ENCODE measurements at places on chromosomes 7 and 10.
A peak's percentile ranks its signal among the peaks of the same experiment; 100 is the strongest.

GRCh38 chr7:130882396-130882795 lies 148.4 kb upstream of the KLF14 start:
- DNase-seq = no peak

- DNase-seq = no peak
Observed at GRCh38 chr10:125093974-125094705, 66.2 kb downstream of the CTBP2 start.

GRCh38 chr10:50033481-50033880 lies 34.3 kb upstream of the WASHC2A start:
- DNase-seq = no peak

DNA sequence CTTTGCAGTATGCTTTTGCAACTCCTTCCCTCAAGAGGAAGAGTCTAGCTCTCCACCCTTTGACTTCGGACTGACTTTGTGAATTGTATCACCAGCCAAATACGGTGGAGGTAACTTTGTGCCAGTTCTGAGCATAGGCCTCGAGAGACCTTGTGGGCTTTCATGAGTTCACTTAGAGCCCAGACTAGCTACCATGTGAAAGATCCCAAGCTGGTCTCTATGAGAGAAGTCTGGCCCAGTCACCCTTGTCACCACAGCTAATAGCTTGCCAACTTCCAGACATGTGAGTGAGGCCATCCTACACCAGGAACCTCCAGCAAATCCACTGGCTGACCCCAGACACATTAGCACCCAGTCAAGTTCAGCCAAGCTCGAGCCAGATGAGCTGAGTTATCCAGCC lies 72.2 kb upstream of the EXOC4 start:
- DNase-seq = no peak

- DNase-seq = no peak
Observed at GRCh38 chr10:47440207-47440606, 43.7 kb downstream of the ANXA8 start.

DNA sequence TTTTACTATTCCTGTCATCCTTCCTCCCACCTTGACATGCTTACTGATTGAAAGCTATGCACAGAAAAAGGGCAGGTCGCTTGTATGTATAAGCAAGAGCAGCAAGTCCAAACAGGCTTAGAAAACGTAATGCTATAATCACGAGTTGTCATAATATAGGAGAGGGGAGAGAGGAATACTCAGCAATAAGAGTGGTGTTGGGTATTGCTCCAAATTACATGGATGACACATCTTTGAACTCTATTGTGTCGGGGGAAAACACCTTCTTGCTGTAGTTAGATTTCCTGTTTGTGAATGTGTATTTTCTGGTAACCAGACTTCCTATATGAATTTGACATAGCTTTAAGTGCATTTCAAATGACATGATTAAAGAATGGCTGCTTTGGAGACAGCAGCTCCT lies 7.5 kb downstream of the MET start:
- DNase-seq = peak; percentile 45

- peak; percentile 94 for DNase-seq
Observed at GRCh38 chr10:62426086-62426485, 51.9 kb downstream of the ZNF365 start.

- DNase-seq = no peak
Observed at GRCh38 chr7:107149863-107150262, 18.9 kb upstream of the HBP1 start.

GRCh38 chr7:3805151-3805550 lies 504.1 kb downstream of the SDK1 start:
- DNase-seq = no peak

DNA sequence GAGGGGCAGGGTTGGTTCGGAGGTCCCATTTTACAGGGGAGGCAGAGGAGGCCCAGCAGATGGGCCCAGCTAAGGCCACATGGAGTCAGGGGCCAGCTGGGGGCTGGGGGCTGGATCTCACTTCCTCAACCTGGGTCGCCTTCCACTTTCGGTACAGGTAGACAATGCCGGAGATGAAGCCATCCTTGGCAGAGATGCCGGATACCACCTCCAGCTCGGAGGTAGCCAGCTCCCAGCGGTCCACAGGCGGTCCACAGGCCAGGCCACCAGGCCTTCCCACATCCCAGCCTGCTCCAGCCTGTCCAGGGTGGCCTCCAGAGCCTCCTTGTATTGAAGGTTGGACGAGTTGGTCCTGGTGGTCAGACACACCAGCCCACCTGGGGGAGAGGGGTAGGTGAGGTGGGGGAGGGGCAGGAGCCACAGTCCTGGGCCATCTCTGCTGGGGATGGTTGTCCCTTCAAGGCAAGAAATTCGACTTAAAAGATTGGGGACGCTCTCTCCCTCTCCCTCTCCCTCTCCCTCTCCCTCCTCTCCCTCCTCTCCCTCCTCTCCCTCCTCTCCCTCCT lies 3.9 kb downstream of the CLDN4 start:
- DNase-seq = no peak

GRCh38 chr10:130215931-130216231 lies 79.7 kb downstream of the GLRX3 start:
- no peak for DNase-seq

DNA sequence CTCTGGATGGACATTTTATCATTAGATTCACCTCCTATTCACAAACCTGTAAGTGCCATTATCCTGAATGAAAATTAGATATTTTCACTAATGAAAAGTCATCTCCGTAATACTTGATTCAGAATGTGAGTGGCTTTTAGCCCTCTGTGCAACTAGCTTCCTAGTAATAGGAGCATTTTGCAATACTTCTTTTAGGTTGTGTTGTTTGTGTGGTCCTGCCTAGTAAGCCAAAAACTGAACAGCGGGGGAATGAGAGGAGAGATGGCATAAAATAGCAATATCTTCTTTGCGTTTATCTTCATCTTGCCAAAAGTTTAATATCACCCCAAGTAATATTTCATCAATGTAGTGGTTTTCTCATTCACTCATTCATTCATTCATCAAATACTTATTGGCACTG lies 507.5 kb upstream of the CELF2 start:
- DNase-seq = no peak

GRCh38 chr7:75072981-75073283 lies 670 bp downstream of the RCC1L start:
- peak; percentile 21 for DNase-seq

DNA sequence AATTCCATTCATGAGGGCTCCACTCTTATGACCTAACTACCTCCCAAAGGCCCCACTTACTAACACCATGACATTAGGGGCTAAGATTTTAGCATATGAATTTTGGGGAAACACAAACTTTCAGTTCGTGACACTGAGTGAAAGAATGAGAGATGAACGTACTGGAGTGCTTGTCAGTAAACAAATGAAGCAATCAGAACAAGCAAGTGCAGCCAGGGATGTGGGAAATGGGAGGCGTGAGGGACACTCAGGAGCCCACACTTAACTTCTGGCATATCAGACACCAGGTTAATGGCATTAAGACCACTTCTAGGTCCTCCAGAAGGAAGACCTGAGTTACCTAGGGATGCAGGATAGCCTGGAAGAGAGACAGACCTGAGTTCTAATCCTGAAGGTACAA lies 2.3 kb upstream of the MDFIC start:
- DNase-seq = no peak

DNA sequence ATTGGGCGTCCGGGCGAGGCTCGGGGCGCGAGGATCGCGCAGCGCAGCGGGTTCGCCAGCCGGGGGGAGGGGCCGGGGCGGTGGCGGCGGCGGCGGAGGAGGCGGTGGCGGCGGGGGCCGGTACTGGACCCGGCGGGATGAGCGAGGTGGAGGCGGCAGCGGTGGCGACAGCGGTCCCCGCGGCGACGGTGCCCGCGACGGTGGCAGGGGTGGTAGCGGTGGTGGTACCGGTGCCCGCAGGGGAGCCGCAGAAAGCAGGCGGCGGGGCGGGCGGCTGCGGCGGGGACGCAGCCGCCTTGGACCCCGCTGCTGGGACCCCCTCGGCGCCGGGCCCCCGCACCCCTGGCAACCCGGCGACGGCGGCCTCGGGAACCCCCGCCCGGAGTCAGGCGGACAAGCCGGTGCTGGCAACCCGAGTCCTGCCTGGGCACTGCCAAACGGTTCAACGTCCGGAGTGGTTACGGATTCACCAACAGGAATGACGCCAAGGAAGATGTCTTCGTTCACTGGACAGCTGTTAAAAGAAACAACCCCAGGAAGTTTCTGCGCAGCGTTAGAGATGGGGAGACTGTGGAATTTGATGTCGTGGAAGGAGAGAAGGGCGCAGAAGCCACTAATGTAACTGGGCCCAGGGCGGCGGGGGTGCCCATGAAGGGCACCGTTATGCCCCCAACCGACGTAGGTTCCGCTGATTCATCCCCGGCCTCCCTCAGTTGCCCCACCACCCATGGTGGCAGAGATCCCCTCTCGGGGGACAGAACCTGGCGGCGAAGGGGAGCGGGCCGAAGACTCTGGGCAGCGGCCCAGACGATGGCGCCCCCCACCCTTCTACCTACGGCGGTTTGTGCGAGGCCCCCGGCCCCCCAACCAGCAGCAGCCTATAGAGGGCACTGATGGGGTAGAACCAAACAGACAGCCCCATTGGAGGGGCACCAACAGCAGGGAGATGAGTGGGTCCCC lies 100.3 kb upstream of the CPXM2 start:
- DNase-seq = no peak

- peak; percentile 82 for DNase-seq
Observed at GRCh38 chr7:27647046-27647445, 15.6 kb downstream of the HIBADH start.

GRCh38 chr10:70812814-70813213 lies 2.9 kb upstream of the SGPL1 start:
- DNase-seq = no peak

DNA sequence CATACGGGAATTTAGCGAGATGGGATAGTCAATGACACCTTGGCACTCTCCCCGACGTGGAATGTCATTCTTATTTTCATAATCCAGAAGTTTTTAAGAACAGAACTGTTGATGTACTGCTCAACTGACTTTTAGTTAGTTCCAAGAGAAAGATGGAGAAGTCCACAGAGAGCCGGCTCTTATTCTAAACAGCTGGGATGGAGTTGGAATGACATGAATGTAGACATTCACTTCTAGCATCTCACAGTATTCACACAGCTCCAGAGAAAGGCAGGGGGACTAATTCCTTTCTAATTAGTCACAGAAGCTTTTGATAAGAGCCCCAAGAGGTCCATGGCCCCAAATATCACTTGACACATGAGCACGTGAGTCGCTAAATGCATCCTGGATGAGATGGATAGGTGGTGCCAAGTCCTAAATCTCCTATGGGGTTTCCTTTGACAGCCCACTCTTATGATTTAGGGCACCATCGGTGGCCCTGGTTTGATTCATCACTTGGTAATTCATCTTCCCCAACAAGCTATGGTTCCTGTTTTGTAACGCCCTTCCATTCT lies 420.3 kb upstream of the AUTS2 start:
- DNase-seq = peak; percentile 58

DNA sequence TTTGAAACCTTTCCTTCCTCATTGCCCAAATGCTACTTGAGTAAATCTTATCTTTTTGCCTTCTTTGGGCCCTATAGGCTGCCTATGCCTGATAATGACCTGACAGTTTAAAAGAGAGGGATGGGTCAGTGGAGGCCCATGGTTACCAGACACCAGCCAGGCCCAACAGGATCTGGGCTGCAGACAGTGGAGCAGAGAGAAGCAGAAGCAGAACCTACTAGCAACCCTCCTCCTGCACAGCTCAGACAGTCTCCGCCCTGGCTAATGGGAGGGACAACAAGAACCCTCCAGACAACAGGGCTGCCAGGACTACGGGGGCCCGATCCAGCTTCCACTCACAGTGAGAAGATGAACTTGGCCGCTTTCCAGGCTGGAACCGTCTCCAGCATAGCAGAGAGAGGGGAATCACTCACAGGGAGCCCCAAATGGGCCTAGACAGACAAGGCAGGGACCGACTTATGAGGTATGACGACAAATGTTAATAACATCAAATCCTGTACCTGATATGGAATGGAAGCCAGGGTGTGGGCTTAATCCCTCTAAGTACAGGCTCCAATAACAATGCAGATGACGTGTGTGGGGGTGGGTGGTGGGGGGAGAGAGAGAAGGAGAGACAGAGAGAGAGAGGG lies 31.7 kb upstream of the DGKI start:
- no peak for DNase-seq

- no peak for DNase-seq
Observed at GRCh38 chr7:3280946-3281656, 20.0 kb upstream of the SDK1 start.

- DNase-seq = no peak
Observed at GRCh38 chr7:17211307-17211836, 87.1 kb upstream of the AHR start.

DNA sequence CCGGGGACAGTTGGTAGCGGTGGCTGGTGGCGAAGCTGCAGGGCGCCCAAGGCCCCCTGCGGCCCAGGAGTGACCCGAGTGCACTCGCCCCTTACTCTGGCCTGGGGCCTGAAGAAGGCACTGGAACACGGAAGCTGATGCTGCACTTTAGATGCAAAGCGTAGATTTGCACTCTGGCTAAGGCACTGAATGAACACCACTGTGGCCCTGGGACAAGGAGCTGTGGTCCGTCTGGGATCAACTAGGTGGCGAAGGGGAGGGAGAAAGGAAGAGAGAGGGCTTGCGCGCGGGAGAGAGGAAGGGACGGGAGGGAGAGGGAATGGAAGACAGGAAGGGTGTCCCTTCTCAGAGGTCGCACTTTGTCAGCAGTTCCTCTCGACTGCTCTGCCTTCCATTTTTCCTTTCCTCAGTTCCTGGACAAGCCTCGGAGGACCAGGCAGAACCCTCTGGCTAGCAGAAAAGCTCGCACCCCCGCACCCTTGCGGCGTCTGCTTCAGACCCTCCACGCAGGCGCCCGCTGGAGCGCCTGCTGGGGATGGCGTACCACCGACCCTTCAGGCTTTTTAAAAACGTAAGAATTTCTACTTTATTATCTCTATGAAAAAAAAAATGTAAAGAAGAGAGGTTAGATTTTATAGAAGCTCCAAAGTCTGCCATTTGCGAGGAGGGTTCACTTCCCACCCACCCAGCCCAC lies 1.2 kb downstream of the FERD3L start:
- DNase-seq = no peak

GRCh38 chr7:75808106-75808505 lies 5.5 kb downstream of the CCL24 start:
- DNase-seq = no peak

- DNase-seq = peak; percentile 17
Observed at GRCh38 chr7:109003742-109004141, 434.1 kb downstream of the DNAJB9 start.

- DNase-seq = no peak
Observed at GRCh38 chr7:98034081-98035035, 44.4 kb upstream of the OCM2 start.

GRCh38 chr7:139660317-139661042 lies 117.3 kb downstream of the HIPK2 start:
- no peak for DNase-seq

DNA sequence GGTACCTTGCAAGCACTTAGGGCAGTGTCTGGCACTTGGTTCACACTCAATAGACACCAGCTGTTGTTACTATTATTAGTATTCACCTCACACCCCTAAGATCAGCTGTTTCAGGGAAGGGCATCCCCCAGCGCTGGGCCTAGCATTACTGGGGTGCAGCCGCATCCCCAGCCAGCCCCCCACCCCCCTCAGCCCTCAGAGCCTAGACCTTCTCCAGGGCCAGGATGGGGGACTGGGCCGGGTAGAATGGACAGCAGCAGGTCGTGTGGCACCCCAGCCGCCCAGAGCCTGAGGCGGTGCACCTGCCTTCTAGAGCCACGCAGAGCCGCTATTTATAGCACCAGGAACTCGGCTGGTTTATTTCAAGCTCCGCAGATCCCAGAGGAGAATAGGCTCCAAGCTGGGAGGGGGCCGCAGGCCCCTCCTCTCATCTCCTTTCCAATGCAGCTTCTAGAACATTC lies 60.5 kb downstream of the GTF2IRD1 start:
- no peak for DNase-seq

- DNase-seq = no peak
Observed at GRCh38 chr7:73397521-73398281, 35.9 kb upstream of the FZD9 start.

- DNase-seq = peak; percentile 7
Observed at GRCh38 chr7:2843711-2844152, 376 bp downstream of the GNA12 start.
